ENCODE measurements at places on chromosomes 5 and 9. TPM values are rescaled to one million over a fixed set of nuclear protein-coding genes. Genes with fewer than 3 reads are reported as not detected.

Gene KIAA0825
- 12.3 TPM for total RNA-seq

Gene PFN3
- total RNA-seq: not detected

Gene DNAJC25
- 5.7 TPM for total RNA-seq

Gene PCDHGB4
- total RNA-seq: 18.0 TPM

Gene FGF1
- total RNA-seq: 11.5 TPM

Gene MARCHF6
- total RNA-seq: 58.4 TPM

Gene SMIM3
- total RNA-seq: 51.9 TPM

Gene MARCHF11
- not detected for total RNA-seq

Gene PDE6A
- not detected for total RNA-seq

Gene ARL10
- 14.9 TPM for total RNA-seq

Gene SHB
- 15.7 TPM for total RNA-seq

Gene ARSB
- 40.1 TPM for total RNA-seq

Gene BAAT
- not detected for total RNA-seq

Gene PHF24
- under 0.01 TPM for total RNA-seq

Gene CCL27
- not detected for total RNA-seq

Gene SLC2A6
- 41.3 TPM for total RNA-seq

Gene BTNL8
- total RNA-seq: not detected

Gene MEF2C
- 30.8 TPM for total RNA-seq

Gene LCN10
- total RNA-seq: not detected

Gene NR4A3
- total RNA-seq: 0.24 TPM

Gene WNT8A
- total RNA-seq: not detected

Gene PAX5
- total RNA-seq: not detected

Gene GRAMD2B
- total RNA-seq: 95.3 TPM

Measured in hair follicle dermal papilla cell (primary cell).